ENCODE measurements at places on chromosomes 16 and 17.

- no peak for DNase-seq
These were observed 1.7 kb upstream of the IGF2BP1 start for GRCh38 chr17:48995304-48995973.

GRCh38 chr17:9291912-9292560 lies 270.7 kb downstream of the NTN1 start:
- DNase-seq, result no peak

DNA sequence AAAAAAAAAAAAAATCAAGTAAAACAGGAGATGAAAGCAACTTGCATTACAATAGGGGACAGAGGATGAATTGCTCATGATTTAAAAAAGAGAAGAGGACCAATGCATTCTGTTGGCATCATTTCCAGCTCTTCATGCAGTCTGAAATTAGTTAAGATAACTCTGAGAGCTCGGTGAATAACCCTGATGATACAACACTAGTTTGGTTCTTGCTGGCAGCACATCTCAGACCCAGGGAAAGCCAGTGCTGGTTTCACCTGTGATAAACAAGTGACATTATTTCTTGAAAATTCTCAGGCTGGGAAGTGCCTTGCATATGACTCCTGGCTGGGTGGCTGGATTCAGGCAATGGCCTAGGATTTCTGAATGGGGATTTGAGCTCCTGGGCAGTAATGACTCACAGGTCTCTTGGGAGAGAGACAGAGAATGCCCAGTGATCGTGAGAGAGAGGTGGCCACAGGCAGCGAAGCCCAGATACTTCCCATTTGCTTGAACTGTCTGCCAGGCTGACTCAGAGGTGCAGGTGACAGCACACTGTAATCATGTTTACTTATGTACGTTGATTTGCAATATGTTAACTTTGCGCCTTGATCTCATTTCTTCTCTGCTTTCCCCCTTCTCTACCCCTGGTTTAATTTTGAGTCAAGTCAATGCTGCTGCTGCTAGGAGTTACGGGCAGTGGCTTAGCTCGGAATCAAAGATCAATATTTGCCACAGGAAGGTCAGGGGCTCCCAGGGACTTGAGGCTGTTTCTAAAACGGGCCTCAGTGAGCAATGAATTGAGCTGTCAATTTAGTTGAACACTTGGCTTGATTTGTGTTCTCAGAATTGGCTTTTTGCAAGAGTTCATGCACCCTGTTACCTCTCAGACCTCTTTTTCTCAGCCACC lies 27.1 kb downstream of the ARSG start:
- DNase-seq, result no peak

DNA sequence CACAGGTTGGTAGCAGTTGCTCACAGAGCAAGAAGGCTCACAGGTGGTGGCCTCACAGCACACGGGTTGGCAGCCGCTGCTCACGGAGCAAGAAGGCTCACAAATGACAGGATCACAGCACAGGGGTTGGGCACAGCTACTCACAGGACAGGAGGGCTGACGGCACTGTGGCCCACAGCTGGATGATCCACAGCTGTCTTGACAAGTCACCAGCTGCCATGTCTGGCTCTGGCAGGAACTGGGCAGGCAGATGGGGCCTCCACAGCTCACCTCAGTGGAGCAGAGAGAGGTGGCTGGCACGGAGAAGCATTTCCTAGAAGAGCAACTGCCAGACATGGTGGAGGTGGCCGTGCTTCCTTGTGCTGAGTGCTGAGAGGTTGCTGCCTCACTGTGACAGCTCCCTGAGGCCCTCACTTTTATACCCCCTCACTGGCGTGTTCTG lies at the start of gene KRTAP16-1:
Gene KRTAP16-1, minus strand, starts transcription at position 392 of the 442 bp plus-strand sequence. Its CDS starts 56 bp downstream, at position 336.
- no peak for DNase-seq

GRCh38 chr17:7887038-7887481 lies 1.5 kb upstream of the CHD3 start:
- DNase-seq, result no peak

Measured in NCI-H1436 (cell line).